Suppressor macrophage treated with lipopolysaccharide for 4 hours (primary cell): ENCODE measurements at places on chromosomes 7 and 10.

GRCh38 chr7:76063525-76063924, 15.6 kb downstream of the MDH2 start:
- no peak for DNase-seq

GRCh38 chr10:26438534-26439341, 597 bp downstream of the APBB1IP start:
- DNase-seq = peak; percentile 64

DNA sequence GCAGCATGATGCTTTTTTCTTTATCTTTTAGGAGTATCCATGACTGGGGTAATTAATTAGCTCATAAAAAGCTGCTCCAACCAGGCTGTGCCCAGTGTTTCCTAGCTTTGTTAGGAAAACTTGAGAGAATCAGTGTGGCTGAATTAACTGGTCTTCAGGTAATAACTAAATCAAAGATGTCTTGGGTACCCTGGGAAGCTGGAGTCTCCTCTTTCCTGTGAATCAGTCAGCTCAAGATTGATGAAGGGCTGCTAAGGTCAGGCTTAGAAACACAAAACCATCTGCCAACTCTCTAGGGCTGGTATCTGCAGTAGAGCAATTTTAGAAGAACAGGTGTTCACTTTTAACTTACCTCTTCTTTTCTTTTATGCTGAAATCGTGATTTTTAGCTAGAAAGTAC, 21.4 kb upstream of the ATOH7 start:
- no peak for DNase-seq

DNA sequence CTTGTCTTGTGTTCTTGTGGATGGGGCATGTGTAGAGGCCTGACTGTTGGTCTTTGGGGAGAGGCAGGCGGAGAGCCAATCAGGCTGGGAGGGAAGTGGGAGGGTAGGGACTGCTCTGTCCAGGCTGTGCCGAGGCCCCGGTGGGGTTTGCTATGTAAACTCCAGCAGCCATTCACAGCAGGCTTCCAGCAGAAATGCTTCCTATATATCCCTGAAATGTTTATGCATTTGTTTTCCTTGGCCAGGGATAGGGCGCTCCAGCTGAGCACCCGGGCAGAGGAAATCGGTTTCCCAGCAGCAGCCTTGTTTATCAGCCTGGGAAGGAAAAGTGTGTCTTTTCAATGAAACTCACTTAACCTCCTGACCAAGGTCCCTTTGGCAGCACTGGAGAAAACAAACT, 18.3 kb upstream of the AQP1 start:
- DNase-seq = no peak

DNA sequence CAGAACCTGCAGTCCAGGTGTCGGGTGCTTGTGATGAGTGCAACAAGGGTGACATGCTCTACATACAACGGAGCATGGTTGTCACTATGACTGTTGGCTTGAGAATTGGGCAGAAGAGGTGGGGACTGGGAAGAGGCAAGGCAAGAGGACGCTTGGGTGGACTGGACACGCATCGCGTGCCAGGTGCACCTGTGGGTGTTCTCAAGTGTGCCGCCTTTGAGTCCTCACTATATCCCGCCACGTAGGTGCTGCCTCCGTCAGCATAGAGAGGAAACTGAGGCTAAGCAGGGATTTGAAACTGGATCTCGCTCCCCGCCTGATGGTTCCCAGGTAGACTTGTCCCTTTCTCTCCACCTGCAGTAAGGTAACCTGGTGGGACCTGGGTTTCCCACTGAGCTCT, 27.2 kb downstream of the CDH23 start:
- no peak for DNase-seq

- DNase-seq = no peak
Measured at GRCh38 chr10:47445720-47446119, 38.2 kb downstream of the ANXA8 start.

GRCh38 chr10:123906884-123907652, 15.5 kb upstream of the CPXM2 start:
- no peak for DNase-seq

DNA sequence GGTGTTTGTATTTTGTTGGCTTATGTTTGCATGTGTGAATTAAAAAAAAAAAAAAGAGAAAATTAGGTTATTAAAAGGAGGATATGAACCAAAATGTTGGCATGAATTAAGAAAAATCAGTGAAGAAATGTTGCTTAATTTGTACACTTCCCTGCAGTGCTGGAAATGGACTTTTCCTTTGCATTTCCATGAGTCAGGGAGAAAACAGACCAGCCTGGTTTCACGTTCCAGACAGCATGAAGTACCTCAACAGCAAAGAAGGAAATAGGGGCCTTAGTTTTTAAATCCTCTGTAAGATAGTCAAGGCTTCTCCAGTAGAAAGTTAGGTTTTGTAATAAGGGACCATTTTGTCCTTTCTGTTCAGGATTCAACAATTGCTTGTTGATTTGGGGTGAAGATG, 159.7 kb downstream of the CELF2 start:
- peak; percentile 76 for DNase-seq

DNA sequence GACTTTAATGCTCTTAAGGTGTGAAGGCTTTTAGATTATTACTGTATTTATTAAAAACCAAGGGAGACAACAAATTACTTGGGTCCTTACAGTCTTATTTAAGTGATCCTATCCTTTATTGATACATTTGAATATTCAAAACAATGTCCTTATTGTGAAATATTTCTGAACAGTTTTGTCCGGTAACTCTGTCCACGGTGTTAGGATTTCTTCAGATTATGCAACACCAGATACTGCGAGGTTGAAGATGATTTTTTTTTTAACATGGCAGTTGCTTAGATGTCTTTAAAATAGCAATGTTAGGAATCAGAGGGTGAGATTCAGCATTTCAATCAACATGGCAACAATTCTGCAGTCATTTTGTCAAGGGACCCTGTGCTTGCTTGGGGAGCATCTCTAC, 176.5 kb downstream of the CSTF2T start:
- DNase-seq = no peak
